ENCODE measurements at places on chromosomes 12 and 14.

DNA sequence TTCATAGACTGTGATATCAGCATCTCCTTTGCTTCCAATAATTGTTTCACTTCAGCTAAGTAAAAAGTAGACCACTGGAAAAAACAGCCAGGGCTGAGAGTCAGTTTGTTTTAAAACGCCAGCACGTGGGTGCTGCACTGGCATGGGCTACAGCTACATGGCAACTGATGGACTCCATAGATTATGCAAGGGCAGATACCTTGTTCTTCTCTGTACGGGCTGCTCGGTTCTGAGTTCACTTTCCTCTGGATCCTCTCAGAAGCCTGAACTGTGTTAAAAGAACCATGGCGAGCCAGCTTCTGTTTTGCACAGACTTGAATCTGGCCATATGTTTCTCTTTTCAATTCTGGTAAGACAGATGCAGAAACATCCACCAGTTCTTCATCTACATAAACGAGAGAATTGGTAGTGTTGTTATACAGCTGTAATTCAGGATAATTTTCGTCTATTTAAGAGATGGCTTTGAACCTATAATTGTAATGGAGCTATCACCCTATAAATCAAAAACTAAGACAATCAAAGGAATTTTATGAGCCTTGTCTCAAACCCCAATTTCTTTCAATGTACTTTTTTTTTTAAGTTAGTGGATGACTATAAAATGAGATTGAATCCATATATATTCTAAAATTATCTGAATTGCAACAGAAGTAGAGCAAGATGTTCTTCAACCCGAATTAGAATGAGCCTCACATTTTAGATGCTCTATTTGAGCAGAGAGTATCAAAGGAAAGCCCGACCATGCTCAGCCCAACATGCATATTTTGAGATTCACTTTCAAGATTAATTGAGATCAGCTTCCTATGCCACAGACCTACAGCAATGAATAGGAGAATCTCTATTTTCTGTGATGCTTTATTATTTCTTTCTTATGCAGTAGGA is 31.5 kb downstream of the E2F7 start:
- DNase-seq, result no peak

DNA sequence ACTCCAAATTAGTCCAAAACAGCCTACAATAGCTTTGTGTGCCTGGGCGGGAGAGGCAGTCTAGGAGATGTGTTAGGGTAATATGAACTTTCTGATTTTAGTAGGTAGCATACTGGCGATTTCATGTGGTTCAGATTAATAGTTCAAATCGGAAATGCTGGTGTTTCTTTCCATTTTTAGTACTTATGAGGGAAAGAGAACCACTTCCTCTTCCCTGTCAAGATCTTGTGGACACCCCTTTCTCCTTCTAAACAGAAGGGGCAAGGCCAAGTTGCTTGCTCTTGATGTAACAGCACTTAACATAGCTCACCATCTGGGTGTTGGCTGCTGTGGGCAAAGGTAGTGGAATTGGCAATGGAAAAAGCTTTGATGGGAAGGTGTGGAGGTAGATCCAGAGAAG is 32.2 kb upstream of the IGF1 start:
- DNase-seq, result no peak

DNA sequence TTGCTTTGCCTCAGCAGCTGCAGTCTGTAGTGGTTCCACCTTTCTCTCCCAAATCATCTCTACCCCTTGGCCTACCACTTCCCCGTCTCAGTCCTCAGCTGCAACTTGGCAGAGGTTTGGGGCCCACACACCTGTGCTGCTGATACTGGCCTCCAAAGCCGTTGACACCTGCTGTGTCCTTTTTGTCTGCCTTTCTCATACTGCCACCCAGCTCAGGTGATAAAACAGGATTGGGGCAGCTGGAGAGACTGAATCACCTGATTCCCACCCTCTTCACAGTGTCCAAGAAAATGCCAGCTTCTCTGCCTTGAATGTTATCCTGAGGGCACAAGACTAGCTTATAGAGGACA is 103.7 kb downstream of the ETV6 start:
- DNase-seq, result no peak

DNA sequence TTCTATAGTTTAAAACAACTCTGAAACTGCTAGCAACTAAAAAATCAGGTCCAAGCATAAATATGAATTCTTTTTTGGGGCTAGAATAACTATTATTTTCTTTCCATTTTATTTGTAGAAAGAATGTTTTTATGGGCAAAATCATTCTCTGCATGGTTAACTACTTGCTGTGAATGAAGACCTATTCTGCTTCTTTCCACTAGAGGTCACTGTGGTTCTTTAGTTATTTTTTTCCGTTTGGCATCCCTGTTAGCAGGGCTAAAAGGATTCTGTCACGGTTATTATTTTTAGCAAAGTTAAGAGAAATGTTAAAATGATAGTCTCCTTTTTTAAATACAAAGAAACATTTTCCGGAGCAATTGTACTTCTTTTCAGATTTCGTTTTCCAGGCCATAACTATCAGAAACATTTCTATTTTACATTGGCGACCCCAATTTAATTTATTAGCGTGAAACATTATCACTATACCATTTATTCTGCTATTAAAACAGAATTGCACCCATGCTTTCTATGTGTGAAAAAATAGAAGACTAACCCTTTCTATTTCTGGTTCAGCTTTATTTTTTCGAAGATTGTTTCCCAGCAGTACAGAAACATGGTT is 404.8 kb downstream of the ATP23 start:
- no peak for DNase-seq

DNA sequence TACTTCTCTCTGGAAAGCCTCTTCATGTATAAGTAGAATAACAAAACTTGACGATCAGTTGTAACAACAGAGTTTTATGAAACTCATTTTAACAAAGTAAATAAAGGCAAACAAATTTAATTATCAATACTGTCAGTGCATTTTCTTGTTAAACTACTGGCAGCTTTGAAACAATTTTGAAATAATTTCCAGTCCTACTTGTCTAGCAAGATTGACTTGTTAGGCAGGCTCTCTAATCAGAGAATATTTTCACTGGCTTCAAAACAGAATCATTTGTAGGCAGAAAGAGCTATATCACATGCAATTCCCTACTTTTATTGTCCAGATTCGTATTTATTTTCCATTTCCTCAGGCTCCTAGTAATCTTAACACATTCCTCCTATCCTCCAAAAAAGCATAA is 45.9 kb upstream of the SLC6A13 start:
- no peak for DNase-seq

GRCh38 chr14:65850429-65851135 is 438.1 kb downstream of the FUT8 start:
- DNase-seq, result peak; percentile 20

DNA sequence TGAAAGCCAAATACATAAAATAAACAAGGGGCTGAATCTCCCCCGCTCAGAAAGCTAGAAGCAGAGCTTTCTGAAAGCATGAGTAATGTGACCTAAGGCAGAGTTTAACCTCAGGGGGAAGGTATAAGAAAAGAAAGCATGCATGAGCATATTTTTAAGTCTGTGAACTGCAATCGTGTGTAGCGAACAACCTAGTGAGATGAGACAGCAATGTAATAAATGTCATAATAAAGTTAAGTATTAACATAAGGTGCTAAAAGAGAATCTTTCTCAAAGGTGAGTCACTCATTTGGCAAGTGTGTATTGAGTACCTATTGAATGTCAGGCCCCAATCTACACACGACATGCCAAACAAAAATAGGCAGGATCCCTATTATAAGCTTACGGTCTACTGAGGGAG is 14.2 kb upstream of the WDR20 start:
- no peak for DNase-seq
